ENCODE measurements at places on chromosomes 5 and 9.

DNA sequence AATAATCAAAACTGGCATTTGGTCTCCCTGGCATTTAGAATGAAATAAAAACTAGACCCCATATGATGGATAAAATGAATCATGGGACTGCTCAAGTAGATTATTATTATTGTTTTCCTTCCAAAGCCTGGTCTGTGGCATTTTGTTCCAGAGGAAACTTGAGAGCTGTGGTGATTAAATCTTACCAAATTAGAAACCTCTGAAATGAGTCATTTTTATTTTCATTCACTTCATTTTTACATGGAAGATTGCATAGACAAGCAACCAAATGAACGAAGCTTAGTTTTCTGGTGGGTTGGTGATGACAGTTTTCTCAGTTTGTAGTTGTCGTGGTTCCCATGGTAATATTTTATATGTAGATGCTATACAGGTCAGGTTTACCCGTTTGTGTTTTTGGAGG is 23.4 kb downstream of the PAM start:
- no peak for DNase-seq

- DNase-seq, result no peak
Measured at GRCh38 chr9:92095236-92095635, 20.0 kb downstream of the SPTLC1 start.

DNA sequence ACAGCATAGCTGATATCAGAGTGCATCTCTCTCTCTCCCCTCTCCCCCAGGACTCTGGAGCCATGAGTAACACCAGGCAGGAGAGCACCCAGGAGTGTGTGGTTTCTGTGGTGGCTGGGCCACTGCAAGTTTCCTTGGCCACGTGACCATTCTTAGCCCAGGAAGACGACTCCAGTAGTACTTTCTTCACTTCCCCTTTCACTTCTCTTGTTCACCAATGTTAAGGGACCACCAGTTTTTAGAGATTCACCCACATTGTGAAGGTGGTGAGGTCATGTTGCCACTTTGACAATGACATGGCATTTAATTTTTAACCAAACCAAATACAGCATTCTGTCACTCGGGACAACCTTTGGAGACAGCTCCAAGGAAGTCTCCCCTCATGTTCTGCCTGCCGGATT is 17.9 kb upstream of the DAPK1 start:
- DNase-seq, result no peak

DNA sequence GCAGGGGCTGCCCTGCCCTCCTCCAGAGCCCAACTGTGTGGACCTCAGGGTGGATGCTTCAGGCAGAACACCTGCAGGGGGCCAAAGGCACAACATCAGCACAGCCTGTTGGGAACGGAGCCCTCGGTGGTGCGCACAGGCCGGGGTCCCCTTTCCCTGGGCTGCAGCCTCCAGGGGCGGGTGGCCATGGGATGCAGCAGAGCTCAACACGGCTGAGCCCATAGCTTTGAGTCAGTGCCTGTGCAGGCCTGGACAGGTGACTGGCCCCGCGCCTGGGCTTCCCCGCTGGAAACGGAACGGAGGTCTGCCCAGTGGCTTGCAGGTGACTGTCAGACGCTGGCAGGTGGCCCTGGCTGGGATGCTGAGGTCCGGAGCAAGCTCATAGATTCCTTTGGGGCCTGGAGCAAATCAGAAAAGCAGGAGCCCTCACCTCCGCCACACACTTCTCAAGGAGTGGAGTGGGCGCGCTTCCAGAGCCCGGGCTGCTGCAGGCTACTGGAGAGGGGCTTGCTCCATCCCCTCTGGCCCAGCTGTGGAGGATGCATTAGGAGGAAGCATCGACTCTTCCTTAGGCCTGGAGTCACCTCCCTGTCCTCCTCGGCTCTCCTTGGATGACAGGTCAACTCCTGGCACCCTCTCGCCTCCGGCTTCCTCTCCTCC is 69.8 kb upstream of the RNU6ATAC start:
- DNase-seq, result no peak
